ENCODE measurements at places on chromosomes 7 and 10.

- no peak for DNase-seq
These were observed 40.7 kb upstream of the MRLN start for GRCh38 chr10:59793919-59794318.

GRCh38 chr10:114674346-114674745 is 16.3 kb upstream of the ABLIM1 start:
- DNase-seq = no peak

GRCh38 chr7:23076772-23077171 is 28.8 kb upstream of the KLHL7 start:
- no peak for DNase-seq

- DNase-seq = no peak
These were observed 31.3 kb upstream of the FOXL3 start for GRCh38 chr7:258476-259190.

DNA sequence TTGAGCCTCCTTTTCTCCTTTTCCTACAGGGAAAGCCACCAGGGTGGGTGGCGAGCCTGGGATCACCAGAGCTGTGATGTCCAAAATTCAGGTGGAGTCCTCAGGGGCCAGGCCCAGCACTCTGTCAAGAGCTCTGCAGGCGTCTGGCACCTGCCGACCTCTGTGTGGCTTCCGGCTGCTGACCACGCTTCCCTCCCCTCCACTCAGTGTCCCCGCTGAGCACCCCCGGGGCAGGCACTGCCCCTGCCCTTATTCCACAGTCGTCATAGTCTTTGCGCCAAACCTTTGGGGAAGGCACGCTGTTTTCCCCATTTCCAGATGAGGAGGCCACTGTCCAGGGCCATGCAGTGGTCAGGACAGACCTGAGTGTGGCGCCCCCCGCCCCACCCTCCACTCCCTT is 7.5 kb downstream of the MTG1 start:
- DNase-seq = no peak

DNA sequence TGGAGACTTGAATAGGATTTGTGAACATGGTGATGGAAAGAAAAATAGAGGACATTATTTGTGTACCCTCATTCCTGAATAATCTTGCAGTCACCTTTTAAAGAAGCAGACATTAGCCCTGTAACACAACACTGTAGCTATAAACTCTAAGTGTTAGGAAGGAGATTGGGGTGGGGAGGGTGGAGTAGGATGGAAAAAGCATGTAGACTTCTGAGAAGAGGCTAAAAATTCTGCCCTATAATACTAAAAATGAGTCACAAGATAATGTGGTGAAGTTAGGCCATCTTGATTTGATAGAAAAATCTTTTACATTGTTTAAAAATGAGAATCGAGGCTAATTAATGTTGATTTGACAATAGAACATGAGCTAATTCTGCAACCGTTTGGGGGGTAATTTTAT is 128.8 kb downstream of the LCOR start:
- DNase-seq = no peak

DNA sequence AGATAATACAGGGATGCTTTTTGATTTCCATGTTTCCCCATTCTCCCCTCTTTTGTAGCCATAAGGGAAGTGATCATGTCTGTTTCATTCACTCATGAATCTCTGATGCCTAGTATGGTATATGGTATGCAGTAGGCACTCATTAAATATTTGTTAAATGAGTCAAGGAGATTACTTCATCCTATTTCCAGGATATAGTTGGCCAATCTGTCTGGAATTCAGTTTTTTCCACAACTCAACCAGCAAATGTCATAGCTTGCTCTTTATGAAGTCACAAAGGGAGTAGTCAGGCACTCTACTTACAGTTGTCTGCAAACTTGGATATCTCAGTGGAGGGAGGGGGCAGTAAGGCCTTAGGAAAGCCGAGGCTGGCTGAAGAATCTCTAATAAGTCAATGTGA is 853.6 kb downstream of the LRMDA start:
- DNase-seq = no peak

GRCh38 chr10:64977915-64978314 is 1456.7 kb downstream of the REEP3 start:
- no peak for DNase-seq

DNA sequence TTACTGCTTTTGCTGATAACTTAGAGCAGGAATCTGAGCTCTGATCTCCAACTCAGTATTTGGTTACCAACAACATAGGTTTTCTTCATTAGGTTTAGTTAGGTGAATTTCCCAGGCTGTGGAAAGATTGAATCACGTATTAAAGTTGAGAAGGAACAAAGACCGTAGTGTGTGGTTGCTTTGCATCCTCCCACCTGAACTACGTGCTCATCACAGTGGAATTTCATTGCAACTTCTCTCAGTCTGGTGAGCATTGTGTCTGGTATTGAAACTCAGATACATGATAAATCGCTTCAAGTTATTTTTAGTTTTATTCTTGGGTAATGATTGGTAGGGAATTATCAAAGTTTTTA is 139.4 kb upstream of the AKR1E2 start:
- no peak for DNase-seq

- no peak for DNase-seq
These were observed 25.0 kb upstream of the C1GALT1 start for GRCh38 chr7:7157177-7157886.

GRCh38 chr10:101830322-101831168 is 12.3 kb upstream of the OGA start:
- DNase-seq = peak; percentile 64

- DNase-seq = no peak
These were observed 150.9 kb upstream of the FOXK1 start for GRCh38 chr7:4531236-4531635.

- DNase-seq = no peak
These were observed 58.3 kb downstream of the SGMS1 start for GRCh38 chr10:50565301-50566083.
